ENCODE measurements at places on chromosomes 2 and 18. TPM values are rescaled to one million over a fixed set of nuclear protein-coding genes. Genes with fewer than 3 reads are reported as not detected.
A peak's percentile ranks its signal among the peaks of the same experiment; 100 is the strongest.

DNA sequence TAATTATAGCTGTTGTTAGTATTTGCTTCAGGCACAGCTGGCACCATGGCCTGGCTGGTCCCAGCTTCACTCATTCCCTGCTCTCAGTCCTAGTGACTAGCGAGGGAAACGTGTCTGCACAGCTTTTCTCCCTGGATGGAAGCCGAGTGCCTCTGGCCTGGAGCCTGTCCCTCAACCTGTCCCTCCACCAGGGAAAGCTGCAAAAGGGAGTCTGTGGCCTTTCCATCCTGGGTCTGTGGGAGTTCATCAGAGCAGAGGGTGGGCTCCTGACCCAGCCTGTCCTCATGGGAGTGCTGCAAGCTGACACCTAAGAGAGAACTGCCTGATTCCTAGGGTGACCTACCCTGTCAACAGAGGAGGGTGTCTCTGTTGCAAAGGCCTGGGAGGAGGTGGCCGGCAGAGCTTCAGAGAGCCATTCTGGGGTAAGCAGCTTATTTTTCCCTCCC, 118.3 kb downstream of the CAPN13 start:
- no peak for DNase-seq

- DNase-seq, result no peak
Measured at GRCh38 chr2:37767046-37767445, 95.6 kb upstream of the CDC42EP3 start.

GRCh38 chr18:46374850-46375249, 270.7 kb downstream of the HAUS1 start:
- no peak for DNase-seq

DNA sequence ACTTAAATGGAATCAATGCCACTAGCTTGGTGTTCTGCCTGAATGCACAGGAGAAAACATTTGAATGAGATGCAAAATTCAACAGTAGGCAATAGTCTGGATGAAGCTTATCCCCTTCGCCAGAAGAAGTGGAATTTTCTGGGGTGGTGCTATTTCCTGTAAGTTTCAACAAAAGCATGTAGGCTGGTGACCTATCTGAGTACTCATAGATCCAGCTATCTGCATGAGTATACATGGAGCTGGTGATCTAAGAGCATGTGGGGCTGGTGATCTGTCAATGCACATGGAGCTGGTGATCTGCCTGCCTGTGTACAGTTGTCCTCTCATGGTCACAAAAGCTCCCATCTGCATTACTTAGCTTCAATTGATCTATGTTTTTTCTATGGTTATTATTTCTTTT, 71.2 kb downstream of the SLC9A4 start:
- DNase-seq, result no peak

DNA sequence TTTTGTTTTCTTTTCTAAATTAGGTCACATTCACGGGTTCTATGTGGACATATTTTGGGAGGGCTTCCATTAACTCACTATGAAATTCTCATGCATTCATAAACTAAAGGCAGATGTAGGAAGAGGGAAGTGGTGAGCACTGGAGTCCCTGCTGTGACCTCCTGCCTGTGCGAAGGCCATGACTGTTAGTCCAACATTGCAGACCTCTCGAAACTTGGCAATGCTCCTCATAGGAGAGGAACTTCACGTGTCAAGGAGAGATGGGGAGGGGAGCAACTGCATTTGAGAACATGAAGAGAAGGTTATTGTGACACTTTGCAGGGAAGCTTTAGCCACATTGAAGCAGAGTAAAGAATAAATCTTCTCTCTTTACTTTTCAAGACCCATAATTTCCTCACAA, 126.4 kb upstream of the HNMT start:
- DNase-seq, result no peak

- no peak for DNase-seq
Measured at GRCh38 chr18:75257605-75258004, 47.0 kb downstream of the TSHZ1 start.

GRCh38 chr2:30255466-30256408, 24.4 kb downstream of the LBH start:
- DNase-seq, result no peak

GRCh38 chr2:99697811-99698568, 208.2 kb upstream of the REV1 start:
- no peak for DNase-seq

GRCh38 chr2:70861777-70862625, 26.4 kb upstream of the CD207 start:
- DNase-seq, result peak; percentile 88

GRCh38 chr2:65671670-65672242, 239.4 kb upstream of the SPRED2 start:
- no peak for DNase-seq

- DNase-seq, result peak; percentile 68
Measured at GRCh38 chr2:215949991-215950404, 63.4 kb downstream of the MREG start.

The WDCP gene
- total RNA-seq, result 13.3 TPM

The NFATC1 gene
- total RNA-seq, result 17.0 TPM

The DNAJC10 gene
- total RNA-seq, result 132 TPM
